ENCODE measurements at places on chromosomes 12 and 14.

DNA sequence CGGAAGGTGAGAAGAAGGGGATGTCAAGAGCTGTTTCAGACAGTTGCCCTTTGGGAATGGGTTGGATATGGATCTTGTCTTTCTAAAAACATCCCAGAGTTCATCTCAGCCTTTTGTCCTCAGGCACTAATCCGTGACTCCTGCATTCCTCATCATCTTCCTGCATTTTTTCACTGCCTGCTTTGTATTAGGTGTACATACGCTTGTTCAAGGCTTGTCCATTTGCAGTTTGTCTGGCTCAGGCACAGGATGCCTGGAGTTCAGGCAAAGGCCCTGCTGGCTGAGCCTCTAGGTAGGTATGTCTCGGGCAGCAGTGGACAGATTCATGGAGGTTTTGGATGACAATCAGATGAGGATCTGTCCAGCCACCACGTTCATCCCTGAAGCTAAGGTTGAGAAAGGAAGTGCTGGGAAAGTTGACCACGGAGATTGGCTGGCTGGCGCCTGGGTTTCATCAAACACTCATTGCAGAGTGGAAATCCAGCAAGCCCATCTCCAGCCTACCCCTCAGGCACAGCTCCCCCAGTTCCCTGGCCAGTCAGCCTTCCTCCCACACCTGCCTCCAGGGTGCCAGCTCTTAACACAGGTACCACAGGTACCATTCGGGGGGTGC is 12.4 kb upstream of the TMEM106C start:
- DNase-seq, result no peak

DNA sequence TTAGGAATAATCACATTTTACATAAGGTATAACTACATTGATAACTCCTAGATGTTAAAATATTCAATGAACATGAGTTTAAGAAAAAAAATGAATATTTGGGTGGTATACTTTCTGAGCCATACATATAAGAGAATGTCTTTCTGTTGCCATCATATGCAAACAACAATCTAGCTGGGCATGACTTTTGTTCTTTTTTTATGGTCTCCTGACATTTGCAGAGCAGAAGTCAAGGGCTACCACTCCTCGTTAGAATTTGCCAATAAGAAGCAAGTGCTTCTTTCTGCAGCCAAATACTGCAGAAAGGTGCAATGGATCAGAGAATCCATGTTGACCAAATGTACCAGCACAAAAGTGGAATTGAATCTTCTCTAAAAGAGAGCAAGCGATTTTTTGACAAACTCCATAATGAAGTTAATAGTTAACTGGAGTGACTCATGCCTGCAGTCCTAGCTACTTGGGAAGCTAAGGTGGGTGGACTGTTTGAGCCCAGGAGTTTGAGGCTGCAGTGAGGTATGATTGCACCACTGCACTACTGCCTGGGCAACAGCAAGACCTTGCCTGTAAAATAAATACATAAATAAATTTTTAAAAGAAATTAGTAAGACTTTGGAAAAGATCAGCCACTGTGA is 25.5 kb upstream of the CCDC91 start:
- peak; percentile 10 for DNase-seq

DNA sequence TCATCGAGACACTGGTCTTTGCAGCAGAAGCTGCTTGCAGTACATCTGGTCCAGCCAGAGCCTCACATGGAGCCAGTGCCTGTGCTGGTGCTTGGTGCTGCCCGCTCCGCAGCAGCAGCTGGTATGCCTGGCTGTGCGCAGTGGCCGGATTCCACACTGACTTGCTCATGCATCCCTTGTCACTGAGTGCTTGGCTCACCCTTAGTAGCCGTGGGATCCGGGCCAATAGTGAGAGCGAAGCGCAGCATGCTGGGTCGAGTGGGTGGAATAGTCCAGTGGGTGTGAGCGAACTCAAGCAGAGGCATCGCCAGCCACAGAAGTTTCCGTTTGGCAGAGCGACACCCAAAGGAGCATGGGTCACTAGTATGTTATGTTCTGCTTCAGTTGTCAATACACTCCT is 10.1 kb upstream of the FBXO33 start:
- DNase-seq, result no peak

DNA sequence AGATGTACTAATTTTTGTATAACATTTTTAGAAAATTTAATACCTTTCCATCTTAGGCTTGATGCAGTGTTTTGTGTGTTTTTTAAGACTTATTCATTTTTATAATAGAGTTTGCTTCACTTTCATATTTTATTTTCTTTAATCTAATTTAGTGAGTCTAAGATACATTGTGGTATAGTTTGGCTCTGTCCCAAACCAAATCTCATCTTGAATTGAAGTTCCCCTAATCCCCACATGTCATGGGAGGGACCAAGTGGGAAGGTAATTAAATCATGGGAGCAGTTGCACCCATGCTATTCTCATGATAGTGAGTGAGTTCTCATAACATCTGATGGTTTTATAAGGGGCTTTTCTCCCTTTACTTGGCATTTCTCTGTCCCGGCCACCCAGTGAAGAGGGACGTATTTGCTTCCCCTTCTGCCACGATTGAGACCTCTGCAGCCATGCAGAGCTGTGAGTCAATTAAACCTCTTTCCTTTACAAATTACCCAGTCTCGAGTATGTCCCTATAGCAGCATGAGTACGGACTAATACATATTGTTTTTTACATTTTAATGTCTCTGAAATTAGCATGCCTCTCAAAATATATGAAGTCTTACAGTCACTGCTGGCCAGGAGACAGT is 34.9 kb downstream of the GABARAPL1 start:
- DNase-seq, result no peak

DNA sequence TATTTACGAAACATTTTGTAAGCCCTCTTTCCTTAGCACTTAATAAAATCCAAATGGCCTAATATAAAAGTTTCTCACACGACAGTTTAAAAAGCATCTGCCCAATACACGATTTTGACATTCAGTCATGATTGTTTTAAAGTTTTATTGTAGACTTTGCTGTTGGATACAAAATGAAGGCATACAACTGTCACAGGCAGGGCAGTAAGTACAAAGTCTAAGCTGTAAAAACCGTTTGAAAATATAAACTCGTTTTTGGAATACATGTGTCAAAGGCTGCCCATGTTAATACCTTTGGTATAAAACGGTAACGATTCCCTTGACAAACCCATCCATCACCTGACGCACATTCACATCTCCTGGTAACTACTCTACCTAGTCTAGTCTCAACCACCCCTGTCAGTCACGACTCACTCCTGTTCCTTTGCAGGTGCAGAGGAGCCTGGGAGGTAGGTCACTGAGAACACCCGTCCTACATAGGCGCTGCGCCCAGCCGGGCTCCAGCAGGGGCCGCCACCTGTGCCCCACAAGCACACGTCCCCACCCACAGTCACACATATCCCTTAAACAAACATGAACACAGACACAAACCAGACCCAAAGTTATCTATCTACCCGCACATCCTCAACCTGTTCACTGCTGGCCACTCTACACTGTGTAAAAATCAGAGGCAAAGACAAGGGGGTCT is 27.1 kb downstream of the KCTD10 start:
- peak; percentile 62 for DNase-seq

- DNase-seq, result no peak
Measured at GRCh38 chr12:49348781-49349180, 2.1 kb downstream of the DNAJC22 start.

DNA sequence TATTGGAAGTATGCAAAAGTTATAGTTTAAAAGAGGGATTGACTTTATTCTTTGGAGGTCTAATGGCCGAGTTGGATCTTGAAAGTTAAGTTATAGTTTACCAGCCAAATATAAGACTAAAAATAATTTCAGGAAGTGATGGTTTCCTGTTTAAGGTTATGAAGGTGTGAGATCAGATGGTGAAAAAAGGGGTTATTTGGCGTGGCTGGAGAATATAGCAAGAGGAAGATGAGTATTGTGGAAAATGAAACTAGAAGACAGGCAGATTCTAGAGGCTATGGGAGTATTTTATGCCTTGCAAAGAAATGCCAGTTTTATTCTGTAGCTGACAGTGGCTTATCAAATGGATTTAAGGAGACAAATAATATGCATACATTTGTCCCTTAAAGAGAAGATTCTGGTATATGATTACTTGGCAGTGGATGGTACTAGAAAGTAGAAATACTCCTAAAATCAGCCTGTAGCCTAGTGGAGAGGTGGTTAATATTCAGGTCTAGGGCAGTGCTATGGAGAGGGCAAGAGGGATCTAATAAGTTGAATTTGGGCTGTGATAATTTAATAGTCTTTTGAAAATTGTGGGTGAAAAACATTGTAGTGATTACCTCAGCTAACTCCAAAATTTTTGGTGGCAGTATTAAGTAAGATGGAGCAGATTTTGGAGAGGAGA is 1091.8 kb upstream of the ATXN7L3B start:
- DNase-seq, result no peak

- DNase-seq, result no peak
Measured at GRCh38 chr14:93999573-93999972, 2.5 kb downstream of the CCDC197 start.

GRCh38 chr12:16271062-16271461 is 6.4 kb downstream of the SLC15A5 start:
- DNase-seq, result no peak

DNA sequence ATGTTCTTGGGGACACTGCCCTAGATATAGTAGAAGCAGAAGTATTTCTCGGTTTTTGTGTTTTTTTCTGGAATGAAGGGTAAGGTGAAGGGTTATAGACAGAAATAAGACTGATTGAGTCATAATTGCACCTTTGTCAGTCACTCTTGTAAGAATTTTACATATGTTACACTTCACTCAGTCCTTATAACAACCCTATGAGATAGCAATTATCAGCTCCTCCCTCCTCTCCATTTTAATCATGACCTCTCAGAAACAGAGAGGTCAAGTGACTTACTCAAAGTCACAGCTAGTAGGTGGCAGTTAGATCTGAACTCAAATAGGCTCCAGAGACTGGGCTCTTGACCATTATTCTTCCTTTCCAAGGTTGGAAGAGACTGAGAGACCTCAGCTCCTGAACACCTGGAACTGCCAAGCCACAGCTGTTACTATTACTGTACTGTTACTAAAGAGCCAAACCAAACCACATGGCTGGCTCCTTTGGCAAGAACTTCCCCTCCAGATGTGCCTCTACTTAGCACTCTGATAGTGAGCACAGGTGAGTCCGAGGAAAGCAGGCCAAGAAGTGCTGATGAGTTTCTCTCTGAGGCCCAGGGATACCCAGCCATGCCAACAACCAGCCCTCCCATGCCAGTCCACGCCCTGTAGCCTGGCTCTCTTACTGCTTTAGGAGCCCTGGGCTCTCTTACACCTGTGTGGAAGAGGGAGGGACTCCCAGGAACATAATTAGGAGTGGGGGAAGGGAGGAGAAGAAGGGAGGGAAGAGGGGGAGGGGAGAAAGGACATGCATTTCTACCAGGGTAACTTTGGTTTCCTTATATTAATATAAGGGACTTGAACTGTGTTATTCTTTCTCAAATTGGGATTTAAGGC is 121.3 kb downstream of the CRADD start:
- no peak for DNase-seq

GRCh38 chr12:131782061-131782460 is 46.1 kb upstream of the MMP17 start:
- DNase-seq, result no peak

GRCh38 chr14:71524320-71524982 is 407.8 kb upstream of the RGS6 start:
- no peak for DNase-seq

DNA sequence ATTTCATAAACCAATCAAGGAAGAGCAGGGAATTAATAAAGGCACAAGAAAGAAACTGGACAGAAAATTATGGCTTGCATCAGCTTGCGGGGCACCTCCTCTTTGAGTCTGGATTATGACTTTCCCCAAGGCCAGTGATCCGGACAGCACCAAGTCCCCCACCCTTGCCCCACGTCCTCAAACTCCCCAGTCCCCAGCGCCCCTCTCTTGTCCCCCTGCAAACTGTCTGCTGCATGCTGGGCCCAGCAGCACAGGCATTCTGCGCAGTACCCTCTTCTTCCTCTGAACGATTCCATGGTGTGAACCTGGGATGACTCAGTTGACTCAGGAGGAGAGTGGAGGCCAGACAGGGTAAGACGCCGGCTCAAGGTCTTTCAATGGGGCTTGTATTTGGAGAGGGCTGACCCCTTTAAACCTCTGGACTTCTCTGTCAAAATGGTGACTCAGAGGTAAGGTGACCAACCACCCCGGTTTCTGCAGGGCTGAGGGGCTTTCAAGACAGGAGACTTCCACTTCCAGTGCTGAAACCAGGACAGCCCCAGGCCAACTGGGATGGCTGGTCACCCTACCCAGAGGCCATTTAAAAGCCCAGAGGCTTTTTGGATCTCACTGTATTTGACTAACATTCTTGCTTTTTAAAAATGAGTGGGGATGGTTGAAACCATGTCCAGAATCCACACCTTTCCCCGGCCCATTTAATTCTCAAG is 13.5 kb downstream of the C14orf132 start:
- DNase-seq, result no peak

DNA sequence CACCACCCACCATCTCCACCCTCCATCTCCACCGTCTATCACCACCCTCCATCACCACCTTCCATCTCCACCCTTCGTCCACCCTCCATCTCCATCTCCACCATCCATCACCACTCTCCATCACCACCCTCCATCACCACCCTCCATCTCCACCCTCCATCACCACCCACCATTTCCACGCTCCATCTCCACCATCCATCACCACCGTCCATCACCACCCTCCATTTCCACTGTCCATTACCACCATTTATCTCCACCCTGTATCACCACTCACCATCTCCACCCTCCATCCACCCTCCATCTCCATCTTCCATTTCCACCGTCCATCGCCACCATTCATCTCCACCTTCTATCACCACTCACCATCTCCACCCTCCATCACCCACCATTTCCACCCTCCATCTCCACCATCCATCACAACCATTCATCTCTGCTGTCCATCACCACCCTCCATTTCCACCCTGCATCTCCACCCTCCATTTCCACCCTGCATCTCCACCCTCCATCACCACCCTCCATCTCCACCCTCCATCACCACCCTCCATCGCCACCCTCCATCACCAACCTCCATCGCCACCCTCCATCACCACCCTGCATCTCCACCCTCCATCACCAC is 6.1 kb upstream of the CEP170B start:
- no peak for DNase-seq

- DNase-seq, result peak; percentile 38
Measured at GRCh38 chr12:116539905-116540482, 19.2 kb upstream of the MAP1LC3B2 start.

Measured in transverse colon (tissue), 4 donors.